Karpas-422 (cell line): ENCODE measurements at places on chromosomes 6 and 20.

DNA sequence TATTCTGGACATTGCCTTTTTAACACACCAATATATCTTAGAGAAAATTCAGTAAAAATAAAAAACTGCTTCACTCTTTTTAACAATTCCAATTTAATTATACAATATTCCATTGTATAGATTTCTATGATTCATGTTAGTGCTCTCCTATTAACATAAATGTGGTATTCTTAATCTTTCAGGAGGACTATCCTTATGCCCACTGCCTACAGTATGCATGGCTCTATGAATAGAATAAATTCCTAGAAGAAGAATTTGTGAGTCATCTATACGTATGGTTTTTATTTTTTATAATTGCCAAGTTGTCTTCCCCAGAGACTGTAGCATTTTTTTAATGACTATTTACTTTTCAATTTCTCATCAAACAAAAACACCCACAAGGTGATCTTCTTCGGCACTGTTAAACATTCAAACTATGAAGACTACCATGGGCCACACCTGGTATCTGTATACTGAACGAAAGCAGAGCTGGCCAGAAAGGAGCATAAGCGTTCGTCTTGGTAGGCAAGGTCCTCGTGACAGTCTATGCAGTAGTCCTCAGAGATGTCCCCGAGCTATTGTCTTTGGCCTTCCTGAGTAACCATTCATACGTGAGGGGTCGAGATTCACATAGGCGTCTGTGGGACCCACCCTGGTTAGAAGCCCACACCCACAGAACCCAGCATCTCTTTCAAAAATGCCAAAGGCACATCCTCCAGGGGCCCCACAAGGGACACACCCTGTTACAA, 74.6 kb downstream of the KIF16B start:
- no peak for DNase-seq

DNA sequence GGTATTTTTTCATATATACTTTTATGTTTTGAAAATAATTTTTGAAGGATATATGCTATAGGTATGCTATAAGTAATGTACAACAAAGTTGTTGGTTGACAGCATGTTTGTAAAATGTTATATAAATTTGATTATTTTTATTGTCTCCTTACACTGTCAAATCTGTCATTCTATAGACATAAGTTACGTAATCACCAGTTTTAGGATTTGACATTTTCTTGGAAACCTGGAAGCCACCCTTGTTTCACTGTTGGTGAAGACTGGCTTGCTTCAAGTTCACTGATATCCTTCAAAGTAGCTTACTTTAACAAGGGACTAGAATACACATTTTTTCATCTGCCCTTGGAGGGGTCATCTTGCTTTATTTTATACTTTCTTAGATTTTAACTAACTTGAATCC, 1288.6 kb upstream of the EYS start:
- no peak for DNase-seq

DNA sequence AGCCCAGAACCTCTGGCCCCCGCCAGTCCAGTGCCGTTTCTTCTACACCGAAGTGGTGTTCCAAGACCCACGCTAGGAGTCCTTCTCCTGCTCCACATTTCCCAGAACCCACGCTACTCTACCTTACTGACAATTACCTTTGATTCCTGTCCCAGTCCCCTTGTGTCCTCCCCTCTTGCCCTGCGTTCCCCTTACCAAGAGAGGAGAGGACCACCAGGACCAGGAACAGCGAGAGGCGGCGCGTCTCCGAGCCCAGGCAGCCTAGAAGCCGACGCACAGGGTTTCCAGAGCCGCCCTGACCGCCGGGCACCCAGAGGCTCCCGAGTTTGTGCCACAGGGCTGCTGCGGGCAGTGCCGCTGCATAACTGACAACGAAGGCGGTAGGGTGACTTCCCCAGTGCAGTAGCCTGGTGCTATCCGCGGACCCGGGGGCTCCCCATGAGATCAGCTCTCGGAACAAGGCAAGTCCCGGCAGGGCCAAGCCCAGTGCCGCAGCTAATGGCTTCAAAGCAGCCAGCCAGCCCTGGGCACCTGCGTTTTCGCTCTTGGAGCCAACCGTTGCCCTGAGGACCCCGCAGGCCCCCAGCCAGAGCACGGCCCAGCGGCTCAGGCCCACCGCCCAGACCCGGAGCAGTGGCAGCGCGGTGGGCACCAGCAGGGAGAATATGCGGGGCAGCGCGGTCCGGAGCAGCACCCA, 512 bp downstream of the TAP1 start:
- peak; percentile 74 for DNase-seq

DNA sequence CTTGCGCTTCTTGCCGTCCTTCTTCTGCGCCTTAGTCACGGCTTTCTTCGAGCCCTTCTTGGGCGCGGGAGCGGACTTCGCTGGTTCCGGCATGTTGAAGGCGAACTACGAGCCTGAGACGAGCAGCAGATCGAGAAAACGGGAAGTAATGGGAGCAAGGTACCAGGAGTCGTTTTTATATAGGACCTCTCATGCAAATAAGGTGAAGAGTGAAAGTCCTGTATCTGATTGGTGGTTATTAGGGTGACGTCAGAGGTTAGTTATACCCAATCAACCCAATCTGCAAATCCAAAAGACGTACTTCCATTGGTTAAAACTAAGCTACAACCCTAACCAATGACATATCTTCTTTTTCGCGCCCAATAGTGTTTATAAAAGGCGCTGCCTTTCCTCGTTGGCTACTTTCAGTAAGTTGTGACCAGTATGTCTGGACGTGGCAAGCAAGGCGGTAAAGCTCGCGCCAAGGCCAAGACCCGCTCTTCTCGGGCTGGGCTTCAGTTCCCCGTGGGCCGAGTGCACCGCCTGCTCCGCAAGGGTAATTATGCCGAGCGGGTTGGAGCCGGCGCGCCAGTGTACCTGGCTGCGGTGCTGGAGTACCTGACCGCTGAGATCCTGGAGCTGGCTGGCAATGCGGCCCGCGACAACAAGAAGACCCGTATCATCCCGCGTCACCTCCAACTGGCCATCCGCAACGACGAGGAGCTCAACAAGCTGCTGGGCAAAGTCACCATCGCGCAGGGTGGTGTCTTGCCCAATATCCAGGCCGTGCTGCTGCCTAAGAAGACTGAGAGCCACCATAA, 100.6 kb upstream of the PRSS16 start:
- peak; percentile 97 for DNase-seq

DNA sequence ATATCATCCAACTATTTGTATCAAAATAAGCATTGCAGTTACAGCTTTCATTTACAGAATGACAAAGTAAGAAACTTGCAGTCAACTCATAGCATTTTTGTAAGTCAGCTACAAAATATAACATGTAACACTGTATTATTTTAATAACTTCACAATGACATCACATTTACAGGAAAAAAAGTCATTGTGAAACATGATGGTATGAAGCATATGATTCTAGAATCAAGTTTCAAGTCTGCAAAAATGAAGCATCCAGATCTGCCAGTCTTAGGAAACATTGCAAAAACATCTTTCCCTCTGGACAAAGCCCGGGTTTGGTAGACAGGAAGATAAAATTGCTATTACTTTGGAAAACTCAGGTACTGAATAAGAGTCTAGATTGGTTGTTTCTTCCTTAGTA, 263.9 kb upstream of the NT5E start:
- DNase-seq, result no peak

DNA sequence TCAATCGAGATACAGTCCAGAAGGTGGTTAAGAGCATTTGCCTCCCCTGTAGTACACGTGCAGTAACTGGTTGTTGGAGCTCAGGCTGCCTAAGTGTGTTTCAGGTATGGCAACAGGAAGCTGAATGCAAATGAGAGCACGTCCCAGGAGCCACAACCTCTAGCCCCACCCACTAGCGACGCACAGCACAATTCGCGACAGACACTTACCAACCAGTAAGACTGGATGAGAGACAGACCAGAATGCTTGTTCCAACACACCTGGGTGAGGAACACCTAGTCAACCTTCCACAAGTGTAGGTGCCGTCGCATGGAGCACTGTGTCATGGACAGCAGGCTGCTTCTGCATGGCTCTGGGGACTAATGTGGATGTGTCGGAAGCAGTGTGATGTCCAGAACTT, 7.2 kb upstream of the SERPINB1 start:
- DNase-seq, result peak; percentile 89

DNA sequence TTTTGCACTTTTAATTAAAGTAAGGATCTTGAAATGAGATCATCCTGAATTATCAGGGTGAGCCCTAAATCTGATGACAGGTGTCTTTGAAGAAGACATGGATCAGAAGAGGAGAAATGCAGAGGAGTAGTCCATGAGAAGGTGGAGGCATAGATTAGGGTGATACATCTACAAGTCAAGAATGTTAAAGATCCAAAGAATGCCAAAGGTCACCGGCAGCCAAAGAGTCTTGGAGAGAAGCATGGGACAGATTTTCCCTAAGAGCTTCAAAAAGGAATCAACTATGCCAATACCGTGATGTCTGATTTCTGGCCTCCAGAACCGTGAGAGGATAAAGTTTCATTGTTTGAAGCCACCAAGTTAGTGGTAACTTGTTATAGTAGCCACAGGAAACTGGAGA, 59.0 kb upstream of the THEMIS start:
- no peak for DNase-seq

DNA sequence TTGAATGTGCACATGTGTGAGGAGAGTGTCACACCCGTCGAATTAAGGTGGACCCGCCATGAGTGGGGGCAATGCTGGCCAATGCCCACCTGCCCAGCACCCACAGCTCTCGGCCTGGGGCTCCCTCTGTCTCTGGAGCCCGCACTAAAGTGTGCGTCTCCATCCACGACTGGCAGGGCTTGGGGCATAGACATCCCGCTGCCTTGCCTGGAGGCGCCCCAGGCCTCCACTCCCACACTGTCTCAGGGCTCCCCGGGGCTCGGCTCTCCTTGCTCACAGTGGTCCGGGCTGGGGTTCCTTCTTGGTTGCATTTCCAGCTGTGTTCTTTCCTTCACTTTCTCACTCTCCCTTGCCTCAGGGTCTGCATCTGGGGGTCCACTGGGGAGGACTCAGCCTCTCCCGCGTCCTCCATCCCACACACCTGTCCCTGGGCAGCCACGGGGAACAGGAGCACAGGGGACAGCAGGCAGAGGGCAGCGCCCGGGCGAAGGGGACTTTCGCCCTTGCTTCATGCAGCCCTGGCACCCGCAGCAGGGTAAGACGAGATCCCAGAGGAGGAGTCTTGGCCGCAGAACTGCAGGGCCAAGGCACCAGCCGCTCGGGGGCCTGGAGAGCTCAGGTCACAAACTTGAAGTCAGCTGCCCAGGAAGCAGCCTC, 20.1 kb upstream of the MRGBP start:
- DNase-seq, result no peak

DNA sequence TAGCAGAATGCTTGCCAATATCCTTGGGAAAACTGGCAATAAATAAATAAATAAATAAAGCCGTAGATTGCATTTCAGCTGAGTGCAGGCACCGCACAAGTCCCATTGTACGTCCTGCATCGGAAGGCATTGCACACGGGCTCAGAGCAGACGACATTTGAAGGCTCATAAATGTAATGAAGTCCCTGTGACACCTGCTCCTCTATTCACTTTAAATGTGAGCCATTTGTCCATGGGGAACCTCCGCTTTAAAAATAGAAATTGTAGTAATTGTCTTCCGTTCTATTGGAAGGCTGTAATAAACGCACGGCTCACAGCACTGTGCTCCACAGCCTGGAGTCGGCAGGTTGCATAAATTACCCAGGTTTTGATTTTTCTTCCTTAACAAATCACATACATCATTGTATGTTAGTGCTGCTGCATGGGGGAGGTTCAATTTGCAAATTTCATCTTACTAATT, 32.6 kb downstream of the MYT1 start:
- DNase-seq, result no peak

DNA sequence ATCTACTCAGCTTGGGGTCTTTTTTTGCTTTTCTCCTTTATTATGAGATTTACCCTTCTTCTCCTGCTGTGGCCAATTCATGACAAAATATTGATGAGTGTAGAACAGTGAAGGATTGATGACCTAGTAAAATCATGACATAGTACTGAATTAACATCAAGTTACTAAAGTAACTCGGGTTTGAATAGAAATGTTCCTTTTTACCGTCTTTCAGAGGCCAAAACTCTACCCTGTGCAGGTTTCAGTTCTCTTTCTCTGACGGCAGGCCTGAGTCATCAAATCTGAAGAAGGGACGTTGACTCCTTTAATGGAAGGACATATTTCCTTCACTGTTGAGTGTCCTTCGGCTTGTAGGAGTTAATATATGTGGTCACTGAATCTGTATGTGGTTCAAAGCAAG, 80.7 kb downstream of the RREB1 start:
- DNase-seq, result peak; percentile 79

DNA sequence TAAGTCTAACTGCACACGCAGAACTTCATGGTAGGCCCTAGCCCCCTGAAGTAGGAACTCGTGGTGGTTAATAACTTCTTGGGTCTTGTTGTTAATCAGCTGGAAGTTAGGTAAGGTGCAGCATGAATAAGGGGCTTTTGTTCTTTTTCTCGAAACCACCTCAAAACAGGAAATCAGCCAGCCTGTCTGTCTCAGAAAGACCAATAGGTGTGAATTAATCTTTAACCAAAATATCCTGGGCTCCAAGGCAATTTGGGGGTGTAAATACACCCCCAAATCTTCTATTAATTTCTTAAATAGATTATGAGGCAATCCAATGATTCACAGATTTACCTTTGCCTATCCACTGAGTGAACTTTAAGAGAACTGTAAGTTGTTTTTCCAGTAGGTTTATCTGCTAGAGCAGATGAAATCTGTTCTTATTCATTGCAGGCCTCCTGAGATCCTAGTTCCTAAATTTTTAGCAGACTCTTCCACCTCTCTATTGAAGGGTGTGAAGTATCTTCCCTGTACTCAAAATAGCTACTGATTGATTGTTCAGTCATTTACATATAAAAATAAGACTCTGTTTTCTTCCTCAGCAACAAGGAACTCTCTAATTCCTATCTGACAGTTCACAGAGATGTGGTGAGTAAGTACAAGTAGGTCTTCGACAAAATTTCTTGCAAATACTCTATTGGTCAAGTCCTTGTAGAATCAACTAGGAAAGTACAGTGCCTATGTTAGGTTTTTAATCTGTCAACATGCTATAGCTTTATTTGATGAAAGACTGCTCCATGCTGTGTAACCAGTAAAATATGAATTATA, 427.1 kb upstream of the NOX3 start:
- no peak for DNase-seq

GRCh38 chr6:36432151-36432671, 10.4 kb downstream of the PXT1 start:
- no peak for DNase-seq

DNA sequence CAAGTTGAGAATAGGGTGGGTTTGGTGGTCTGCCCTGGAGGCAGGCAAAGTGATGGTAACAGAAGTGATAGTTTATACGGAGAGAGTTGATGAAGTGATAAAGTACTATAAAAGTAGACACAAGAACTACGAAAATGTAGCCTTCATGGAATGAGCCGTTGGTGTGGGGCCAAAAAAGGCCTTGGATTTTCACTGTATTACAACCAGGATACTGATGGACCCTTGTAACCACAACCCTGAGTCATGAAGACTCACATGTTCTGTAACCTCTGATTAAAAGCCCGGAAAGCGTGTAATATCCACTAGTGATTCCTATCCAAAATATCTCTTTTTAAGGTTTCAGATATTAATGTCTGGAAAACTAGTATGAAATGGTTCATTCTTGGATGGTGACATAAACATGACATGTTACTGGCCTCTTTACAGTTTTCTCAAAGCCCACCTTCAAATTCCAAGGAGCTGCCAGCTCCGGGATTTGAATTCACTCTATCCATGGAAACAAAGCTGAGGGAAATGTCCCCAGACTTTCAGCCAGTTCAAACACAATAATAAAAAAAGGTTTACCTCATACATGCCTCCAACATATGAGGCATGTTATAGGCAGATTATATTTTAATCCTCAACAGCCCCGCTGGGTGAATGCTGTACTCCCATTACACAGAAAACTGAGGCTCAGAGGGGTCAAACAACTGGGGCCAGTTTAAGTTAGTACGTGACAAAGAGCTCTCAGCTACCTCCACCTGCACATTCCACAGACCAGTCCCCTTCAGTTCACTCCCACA, 55.4 kb downstream of the MRPL14 start:
- no peak for DNase-seq

GRCh38 chr6:168129292-168130167, 50.5 kb upstream of the FRMD1 start:
- DNase-seq, result no peak
